Mononuclear cell (primary cell): ENCODE measurements at places on chromosomes 1 and 21. TPM values are rescaled to one million over a fixed set of nuclear protein-coding genes. Genes with fewer than 3 reads are reported as not detected.

AMY1A gene
- not detected for total RNA-seq

UBE2U gene
- total RNA-seq, result not detected

KIRREL1 gene
- total RNA-seq, result under 0.01 TPM

CRYZL1 gene
- total RNA-seq, result 16.1 TPM

RGS7 gene
- total RNA-seq, result under 0.01 TPM

NTNG1 gene
- 1.6 TPM for total RNA-seq

NTMT2 gene
- not detected for total RNA-seq

CSTB gene
- total RNA-seq, result 9.4 TPM

C1orf141 gene
- under 0.01 TPM for total RNA-seq

TRIM67 gene
- under 0.01 TPM for total RNA-seq

SAMD13 gene
- total RNA-seq, result 0.31 TPM

FAM163A gene
- 0.21 TPM for total RNA-seq

CA6 gene
- 0.63 TPM for total RNA-seq

TMEM82 gene
- not detected for total RNA-seq

OPTC gene
- total RNA-seq, result not detected

ICOSLG gene
- total RNA-seq, result 15.4 TPM

CASZ1 gene
- total RNA-seq, result 18.8 TPM

BRINP2 gene
- not detected for total RNA-seq

CTNNBIP1 gene
- 13.6 TPM for total RNA-seq

TRIM45 gene
- total RNA-seq, result 0.21 TPM

GPR37L1 gene
- total RNA-seq, result not detected

ADGRL4 gene
- not detected for total RNA-seq

ACTN2 gene
- total RNA-seq, result under 0.01 TPM

RASSF5 gene
- total RNA-seq, result 209 TPM

FMOD gene
- not detected for total RNA-seq

OR2W3 gene
- total RNA-seq, result 1.2 TPM

CCDC18 gene
- 7.6 TPM for total RNA-seq

CFHR5 gene
- total RNA-seq, result not detected

MPL gene
- 2.3 TPM for total RNA-seq

NFASC gene
- total RNA-seq, result under 0.01 TPM

AMY2A gene
- total RNA-seq, result not detected

DOP1B gene
- 14.6 TPM for total RNA-seq

VSIG8 gene
- 0.10 TPM for total RNA-seq

GIPC2 gene
- under 0.01 TPM for total RNA-seq

ANKRD45 gene
- 0.10 TPM for total RNA-seq

INAVA gene
- total RNA-seq, result under 0.01 TPM

AGBL4 gene
- 0.10 TPM for total RNA-seq

GLMP gene
- total RNA-seq, result 16.5 TPM

OR6K3 gene
- not detected for total RNA-seq

FCER1G gene
- total RNA-seq, result 190 TPM

TFF2 gene
- not detected for total RNA-seq

ANKRD35 gene
- total RNA-seq, result not detected

DMRTA2 gene
- total RNA-seq, result under 0.01 TPM

GJB3 gene
- not detected for total RNA-seq

TEKT2 gene
- 0.10 TPM for total RNA-seq

TMEM52 gene
- 0.31 TPM for total RNA-seq

BMP8B gene
- 0.31 TPM for total RNA-seq
